ENCODE measurements at places on chromosomes 1 and 21.

DNA sequence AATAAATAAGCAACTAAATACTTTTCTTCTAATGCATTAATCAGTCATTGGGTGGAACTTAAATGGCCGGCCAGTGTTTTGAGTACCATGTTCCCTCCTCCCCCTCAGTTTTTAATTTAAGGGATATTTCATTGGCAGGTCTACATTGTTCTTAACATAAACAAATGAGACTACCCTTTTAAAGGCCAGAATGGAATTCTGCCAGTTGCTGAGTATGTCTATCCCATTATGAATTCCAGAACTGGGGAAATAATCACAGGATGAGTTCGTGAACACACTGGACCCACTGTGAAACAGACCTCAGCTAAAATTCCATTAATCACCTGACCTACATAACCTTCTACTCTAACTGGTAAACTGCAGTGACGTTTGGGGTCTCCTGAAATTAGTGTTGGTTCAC, 305.5 kb upstream of the PKN2 start:
- no peak for DNase-seq

GRCh38 chr1:31704271-31705079, 658 bp upstream of the COL16A1 start:
- DNase-seq = peak; percentile 48

GRCh38 chr1:63674238-63674864, 81.1 kb downstream of the PGM1 start:
- peak; percentile 96 for DNase-seq

DNA sequence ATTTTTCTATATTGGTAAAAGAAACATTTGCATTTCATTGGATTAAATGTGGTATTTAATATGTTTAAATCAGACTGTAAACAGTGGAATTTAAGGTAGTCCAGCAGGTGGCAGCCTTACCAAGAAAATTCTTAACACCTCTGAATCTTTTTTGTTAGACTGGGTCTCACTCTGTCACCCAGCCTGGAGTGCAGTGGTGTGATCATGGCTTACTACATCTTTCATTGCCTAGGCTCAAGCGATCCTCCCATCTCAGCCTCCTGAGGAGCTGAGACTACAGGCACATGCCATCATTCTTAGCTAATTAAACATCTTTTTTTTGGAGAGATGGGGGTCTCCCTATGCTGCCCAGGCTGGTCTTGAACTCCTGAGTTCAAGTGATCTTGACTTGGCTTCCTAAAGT, 98.8 kb downstream of the RABGAP1L start:
- DNase-seq = peak; percentile 24

- DNase-seq = peak; percentile 46
These were observed 2.8 kb upstream of the ZBTB7B start for GRCh38 chr1:154999571-155000410.

- DNase-seq = no peak
These were observed 108.6 kb downstream of the NTMT2 start for GRCh38 chr1:170254371-170254770.

DNA sequence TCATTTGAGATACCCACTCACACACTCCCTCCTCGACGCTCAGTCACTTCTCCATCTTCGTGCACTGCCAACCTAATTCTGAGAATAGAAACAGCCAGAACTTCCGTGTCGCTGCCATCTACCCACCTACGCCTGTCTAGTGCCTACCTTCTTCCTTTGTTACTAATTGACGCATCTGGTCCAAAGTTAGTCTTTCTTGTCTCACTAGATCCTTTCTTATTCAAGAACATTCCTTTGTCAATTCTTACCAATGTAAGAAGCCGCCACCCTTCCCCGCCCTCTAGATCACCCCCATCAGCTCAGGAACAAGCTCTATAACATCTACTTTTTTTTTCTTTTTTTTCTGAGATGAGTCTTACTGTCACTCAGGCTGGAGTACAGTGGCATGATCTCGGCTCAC, 3.7 kb downstream of the PADI6 start:
- DNase-seq = no peak

DNA sequence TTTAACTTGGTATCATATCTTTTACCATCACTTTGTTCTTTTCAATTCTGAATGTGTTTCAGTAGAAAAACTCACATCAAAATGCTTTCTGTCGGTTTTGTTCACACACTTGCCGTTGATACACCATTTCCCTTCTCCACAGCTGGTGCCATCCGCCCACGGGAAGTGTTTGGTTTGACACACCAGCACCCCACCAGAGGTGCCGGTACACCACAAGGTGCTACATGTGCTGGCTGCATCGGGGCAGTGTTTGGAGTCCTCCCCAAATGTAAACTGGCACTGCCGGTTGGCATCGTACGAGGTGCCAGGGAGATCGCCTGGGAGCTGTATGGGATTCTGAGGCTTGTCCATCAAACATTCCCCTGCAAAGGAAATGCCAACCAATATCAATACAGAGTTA, 5.0 kb downstream of the ADAMTS1 start:
- DNase-seq = peak; percentile 51

DNA sequence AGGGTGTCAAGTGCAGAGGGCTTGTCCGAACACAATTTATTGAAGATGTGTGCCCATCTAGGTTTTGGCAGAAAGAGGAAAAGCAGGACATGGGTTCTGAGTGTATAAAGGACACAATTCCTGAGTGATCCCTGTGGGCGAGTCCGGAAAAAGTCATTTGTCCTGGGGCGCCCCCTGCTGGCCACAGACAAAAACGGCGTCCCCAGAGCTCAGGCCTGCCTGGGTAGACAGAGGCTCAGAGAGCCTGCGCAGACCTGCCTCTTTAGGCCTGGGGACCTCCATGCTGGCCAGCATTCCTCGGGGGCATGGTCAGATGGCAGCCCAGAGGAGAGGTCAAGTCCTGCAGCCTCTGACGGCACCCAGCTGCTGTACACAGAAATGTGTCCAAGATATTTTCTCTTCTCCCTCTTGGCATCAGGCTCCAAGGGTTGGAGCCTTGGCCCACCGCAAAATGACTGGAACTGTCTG, 65.5 kb upstream of the LRP8 start:
- DNase-seq = peak; percentile 73

DNA sequence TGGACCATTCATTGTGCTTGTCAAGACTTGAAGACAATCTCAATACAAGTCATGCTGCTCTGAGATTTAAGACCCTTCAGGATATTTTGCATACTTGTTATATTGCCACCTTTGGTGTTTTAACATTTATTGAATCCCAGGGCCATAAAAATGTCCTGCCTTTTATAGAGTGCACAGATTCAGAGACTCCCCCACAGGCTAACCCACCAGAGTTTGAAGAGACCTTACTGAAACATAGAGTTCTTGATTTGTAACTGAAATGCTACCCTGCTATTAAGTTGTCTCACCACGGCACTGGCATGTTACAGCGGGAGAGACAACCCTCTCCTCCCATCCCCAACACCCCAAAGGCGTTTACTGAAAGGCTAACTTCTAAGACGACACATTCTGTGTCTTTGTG, 313.9 kb upstream of the USP24 start:
- no peak for DNase-seq

GRCh38 chr1:72037745-72038343, 244.5 kb downstream of the NEGR1 start:
- DNase-seq = no peak

DNA sequence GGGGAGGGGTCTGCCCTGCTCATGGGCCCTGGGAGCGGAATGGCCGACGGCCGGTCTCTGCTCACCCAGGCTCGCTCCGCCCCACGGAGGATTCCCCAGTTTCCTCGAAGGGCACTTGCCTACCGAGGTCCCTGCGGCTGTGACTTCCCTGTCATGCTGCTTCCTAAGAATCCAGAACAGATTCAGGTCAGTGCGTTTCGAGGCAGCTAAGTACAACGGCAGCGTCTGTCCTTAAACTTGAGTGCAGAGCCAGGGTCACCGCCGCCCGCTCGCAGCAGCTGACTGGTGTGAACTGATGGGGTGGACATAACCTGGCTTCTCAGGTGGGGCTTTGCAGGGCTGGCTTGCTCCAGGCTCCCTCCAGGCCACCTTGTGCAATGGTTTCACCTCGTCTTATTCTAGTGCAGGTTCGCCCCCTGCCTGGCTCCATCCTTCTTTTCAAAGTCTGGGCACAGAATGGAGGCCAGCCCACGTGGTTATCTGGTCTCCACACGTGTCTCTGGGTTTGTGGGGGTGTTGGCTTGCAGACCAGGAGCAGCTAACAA, 7.6 kb upstream of the C1orf174 start:
- DNase-seq = no peak

GRCh38 chr1:51265618-51266017, 29.5 kb downstream of the RNF11 start:
- no peak for DNase-seq

- DNase-seq = peak; percentile 88
These were observed at the start of gene PCSK9 for GRCh38 chr1:55039342-55040082. Gene PCSK9 (plus strand): TSS chr1:55039548. CDS start chr1:55039838, 290 bp downstream.

GRCh38 chr1:54323921-54324250, 82.3 kb downstream of the SSBP3 start:
- no peak for DNase-seq

GRCh38 chr21:45071078-45071873, 3.1 kb upstream of the ADARB1 start:
- no peak for DNase-seq
